ENCODE measurements at places on chromosomes 4 and X. TPM values are rescaled to one million over a fixed set of nuclear protein-coding genes. Genes with fewer than 3 reads are reported as not detected.

Gene ARHGAP36
- not detected for total RNA-seq

Gene TRIM61
- total RNA-seq, result 1.8 TPM

Gene ATP2B3
- not detected for total RNA-seq

Gene KCNE5
- total RNA-seq, result not detected

Gene TXK
- 0.26 TPM for total RNA-seq

Gene NUDT10
- 11.8 TPM for total RNA-seq

Gene KLB
- total RNA-seq, result 0.08 TPM

Gene CXorf49
- total RNA-seq, result not detected

Gene ZNF711
- total RNA-seq, result 6.7 TPM

Gene IL2
- total RNA-seq, result not detected

Gene AWAT2
- not detected for total RNA-seq

Gene PABPC5
- total RNA-seq, result 7.1 TPM

Gene PNMA6F
- total RNA-seq, result not detected

Gene ZNF674
- total RNA-seq, result 3.6 TPM

Gene LAGE3
- total RNA-seq, result 23.2 TPM

Gene PASD1
- total RNA-seq, result not detected

Gene SSX1
- total RNA-seq, result not detected

Gene TCEAL6
- 12.4 TPM for total RNA-seq

Gene CT45A5
- total RNA-seq, result not detected

Gene NRK
- total RNA-seq, result 69.2 TPM

Gene ERCC6L
- 0.38 TPM for total RNA-seq

Gene S100P
- total RNA-seq, result 0.81 TPM

Gene PCDH7
- 6.3 TPM for total RNA-seq

Gene CXCL1
- total RNA-seq, result 0.40 TPM

Gene ELOVL6
- total RNA-seq, result 6.6 TPM

Gene MTMR8
- total RNA-seq, result 5.1 TPM

Gene GUCY1B1
- 5.1 TPM for total RNA-seq

Gene CPZ
- total RNA-seq, result 166 TPM

Gene DLG3
- total RNA-seq, result 26.3 TPM

Gene NALF2
- 0.43 TPM for total RNA-seq

Gene MAGEA12
- total RNA-seq, result not detected

Gene UGT2B11
- total RNA-seq, result not detected

Gene UGT8
- not detected for total RNA-seq

Gene CDX4
- not detected for total RNA-seq

Gene MXRA5
- 1.2 TPM for total RNA-seq

Gene NONO
- 340 TPM for total RNA-seq

Gene ZFP92
- 6.6 TPM for total RNA-seq

Gene BEX5
- 11.7 TPM for total RNA-seq

Gene ASMT
- total RNA-seq, result not detected

Gene PUDP
- 17.9 TPM for total RNA-seq

Gene C4orf50
- total RNA-seq, result 0.12 TPM

Gene RTL3
- total RNA-seq, result not detected

Gene SLC16A2
- 29.3 TPM for total RNA-seq

Gene STAG2
- total RNA-seq, result 69.4 TPM

Gene HSD17B13
- 0.23 TPM for total RNA-seq

Gene ZCCHC18
- total RNA-seq, result 10.2 TPM

Gene LRRC66
- total RNA-seq, result 0.23 TPM

Gene PHF8
- 33.4 TPM for total RNA-seq

Gene INTS6L
- 18.7 TPM for total RNA-seq

Gene HEPH
- 17.1 TPM for total RNA-seq

Gene CLIC2
- total RNA-seq, result 19.6 TPM

Gene HTRA3
- total RNA-seq, result 96.8 TPM

Gene MTTP
- 3.4 TPM for total RNA-seq

Gene UBA6
- total RNA-seq, result 33.4 TPM
